ENCODE measurements at places on chromosomes 3 and 15.
A peak's percentile ranks its signal among the peaks of the same experiment; 100 is the strongest.

GRCh38 chr3:137264071-137264820, 306.5 kb downstream of the IL20RB start:
- DNase-seq: no peak

DNA sequence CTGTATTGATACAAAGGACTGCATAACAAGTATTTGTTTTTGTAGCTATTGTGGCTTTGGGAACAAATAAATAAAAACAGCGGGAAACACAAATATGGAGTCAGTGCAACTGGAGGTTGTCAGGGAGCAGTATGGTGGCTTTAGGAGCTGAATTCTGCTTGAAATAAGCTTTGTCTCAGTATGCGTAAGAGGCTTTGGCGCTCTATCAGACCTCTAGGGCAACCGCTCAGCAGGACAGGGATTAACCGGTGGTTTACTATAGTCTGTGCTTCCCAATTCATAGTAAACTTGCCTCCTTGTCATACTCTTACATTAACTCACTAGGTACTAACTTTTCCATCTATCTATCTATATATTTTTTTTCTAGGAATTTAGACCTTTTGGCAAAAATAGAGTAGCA, 104.6 kb downstream of the ZIC1 start:
- DNase-seq: no peak

GRCh38 chr3:57738391-57738790, 17.7 kb upstream of the SLMAP start:
- no peak for DNase-seq

DNA sequence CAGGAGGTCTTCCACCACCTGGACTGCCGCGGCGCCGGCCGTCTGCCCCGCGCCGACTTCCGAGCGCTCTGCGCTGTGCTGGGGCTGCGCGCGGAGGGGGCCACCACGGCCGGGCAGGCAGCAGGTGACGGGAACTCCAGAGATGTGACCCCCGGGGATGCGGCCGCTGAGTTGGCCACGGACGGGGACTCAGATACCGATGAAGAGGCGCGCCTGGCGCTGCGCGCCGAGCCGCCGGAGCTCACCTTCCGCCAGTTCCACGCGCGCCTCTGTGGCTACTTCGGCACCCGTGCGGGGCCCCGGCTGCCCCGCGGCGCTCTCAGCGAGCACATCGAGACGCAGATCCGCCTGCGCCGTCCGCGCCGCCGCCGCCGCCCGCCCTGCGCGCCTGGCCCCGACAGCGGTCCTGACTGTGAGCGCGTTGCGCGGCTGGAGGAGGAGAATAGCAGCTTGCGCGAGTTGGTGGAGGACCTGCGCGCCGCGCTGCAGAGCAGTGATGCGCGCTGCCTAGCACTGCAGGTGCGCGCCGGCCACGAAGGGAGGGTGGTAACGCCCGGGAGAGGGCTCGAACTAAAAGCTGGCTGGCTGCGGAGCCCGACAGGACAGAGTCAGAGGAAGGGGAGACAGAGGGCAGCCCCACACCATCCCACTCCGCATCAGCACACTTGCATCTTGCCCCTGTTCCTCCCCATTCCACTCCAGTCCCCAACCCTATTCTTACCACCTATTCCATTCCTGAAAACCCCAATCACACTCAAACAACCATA, 885 bp downstream of the EFCC1 start:
- no peak for DNase-seq

DNA sequence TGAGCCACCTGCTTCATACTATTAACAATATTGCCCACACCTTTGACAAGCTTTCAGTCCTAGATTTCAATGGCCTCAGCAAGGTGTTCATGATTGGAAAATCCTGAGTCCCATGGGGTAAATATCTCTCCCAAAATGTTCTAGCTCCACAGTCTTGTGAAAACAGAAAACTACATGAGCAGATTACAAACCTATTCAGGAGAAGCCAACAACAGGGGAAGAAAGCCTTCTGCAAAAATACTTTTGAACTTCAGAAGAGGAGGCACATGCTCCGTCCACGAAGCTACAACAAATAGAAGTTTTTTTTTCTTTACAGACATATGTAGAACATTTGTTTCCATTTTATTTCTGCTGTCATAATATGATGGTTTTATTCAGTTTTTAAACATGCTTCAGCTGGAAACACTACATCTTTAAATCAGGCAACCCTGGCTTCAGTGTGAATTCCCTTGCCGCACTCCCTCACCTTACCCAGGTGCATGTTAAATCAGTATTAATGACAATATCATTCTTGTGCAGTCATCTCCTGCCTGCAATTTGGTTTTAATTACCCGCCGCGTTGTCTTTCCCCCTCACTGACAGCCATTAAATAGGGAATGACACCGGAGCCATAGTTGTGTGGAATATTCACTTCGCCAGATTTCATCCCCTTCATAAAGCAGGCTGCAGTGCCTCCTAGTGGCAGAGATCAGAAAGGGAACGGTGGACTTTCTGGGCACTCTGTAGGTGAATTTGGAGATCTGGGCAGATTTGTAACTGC, 725.5 kb upstream of the ARRDC4 start:
- peak; percentile 43 for DNase-seq

DNA sequence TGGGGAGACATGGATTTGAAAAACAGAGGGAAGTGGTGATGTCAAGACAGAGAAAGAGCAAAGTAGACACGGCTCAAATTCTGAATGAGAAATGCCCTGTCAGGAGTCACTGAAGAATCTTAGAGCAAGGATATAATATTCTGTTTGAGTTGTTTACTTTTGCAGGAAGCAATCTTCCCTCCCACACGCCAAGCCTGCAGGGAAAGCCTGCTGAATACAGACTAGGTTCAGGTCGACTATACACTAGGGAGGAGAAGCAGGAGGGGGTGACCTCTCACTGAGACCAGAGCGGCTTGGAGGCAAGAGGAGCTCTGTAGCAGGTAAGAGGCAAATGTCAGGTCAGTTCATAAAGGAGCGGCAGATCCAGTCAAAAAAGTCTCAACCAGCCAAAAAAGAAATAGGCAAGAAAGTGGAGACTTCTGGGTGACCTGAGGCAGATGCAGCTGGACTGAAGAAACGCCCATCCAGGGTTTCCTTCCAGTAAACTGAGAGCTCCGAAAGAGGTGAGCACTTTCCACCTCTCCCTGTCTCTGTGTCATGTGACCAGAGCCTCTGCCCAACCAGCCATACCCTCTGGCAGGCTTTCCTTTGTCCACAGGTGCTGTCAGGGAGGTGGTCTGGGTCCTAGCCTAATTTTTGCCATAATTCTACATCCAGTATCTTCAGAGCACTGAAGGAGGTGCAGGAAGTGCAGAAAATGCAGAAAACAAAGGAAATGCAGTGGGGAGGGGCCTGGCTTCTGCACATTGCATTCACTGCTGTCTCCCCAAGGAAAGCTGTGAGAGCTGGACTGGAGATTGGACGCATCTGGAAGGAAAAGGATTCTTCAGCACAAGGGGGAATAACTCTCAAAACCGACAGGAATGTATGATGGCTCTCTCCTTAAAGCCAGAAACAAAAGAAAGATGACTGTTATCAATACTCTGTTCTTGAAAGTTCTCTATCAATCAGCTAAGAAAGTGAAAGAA, 37.8 kb upstream of the CTXND1 start:
- DNase-seq: no peak

DNA sequence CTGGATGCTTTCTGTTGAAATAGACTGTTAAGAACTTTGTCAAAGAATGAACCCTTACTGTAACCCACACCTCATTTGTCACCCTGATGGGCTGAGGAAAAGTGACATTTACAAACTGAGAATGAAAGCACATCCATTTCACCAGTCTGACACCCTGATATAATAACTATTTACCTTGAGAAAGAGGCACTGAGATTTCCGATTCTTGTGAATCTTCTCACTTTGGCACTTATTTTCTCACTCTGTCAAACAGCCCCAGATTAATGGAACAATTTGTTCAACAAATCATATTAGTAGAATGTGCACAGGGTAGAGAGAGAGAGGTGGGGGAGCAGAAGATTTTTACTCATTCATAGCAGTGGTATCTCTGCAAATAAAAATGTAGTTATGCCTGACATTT, 606.9 kb downstream of the MCTP2 start:
- DNase-seq: no peak

DNA sequence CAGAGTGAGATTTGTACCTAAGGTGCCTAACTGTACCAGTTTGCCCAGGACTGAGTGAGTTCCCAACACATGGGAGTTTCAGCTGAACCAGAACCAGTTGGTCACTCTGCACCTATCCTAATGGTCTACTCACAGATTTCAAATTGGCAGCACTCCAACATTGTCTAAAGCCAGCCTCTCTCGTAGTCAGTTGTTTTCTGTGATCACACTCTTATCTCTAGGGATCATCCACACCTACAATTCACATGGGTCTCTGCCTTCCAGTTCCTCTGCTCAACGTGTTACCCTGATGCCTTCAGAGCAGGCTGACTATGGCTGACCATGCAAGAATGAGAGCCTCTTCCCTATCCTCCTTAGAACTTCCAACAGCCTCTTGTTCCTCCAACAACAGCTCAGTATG, 624.8 kb downstream of the NTRK3 start:
- no peak for DNase-seq

DNA sequence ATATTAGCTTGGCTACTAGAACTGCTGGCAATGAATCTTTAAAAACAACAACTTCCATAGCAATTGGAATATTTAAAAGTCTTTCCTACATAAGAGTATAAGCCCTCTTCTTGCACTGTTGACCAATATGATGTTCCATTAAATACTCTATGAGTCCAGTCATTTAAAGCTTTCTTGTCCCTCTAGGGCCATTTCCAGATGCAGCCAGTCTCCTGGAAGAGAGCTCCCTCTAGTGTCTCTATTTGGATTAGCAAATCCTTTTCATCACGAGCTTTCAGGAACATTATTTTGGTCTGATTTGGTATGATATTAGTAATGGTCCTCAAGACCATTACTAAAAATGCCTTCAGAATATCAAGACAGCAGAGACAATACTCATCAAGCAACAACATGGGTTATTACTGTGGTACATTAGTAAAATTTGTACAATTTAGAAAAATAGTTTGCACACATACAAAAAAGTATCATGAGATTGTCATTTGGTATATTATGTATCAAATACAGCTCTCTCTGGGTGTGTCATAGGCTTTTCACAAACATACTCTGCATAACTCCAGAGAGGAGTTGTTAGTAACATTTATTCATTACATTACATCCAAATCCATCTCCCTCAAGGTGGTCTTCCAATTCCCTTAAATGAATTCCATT, 101.3 kb downstream of the DPH6 start:
- peak; percentile 37 for DNase-seq

All from astrocyte of the cerebellum (primary cell).